ENCODE measurements at places on chromosomes 5 and 9.

GRCh38 chr5:67432606-67433005 lies 236.0 kb upstream of the CD180 start:
- no peak for DNase-seq

- DNase-seq, result no peak
Observed at GRCh38 chr5:139642213-139642612, 5.9 kb upstream of the CXXC5 start.

DNA sequence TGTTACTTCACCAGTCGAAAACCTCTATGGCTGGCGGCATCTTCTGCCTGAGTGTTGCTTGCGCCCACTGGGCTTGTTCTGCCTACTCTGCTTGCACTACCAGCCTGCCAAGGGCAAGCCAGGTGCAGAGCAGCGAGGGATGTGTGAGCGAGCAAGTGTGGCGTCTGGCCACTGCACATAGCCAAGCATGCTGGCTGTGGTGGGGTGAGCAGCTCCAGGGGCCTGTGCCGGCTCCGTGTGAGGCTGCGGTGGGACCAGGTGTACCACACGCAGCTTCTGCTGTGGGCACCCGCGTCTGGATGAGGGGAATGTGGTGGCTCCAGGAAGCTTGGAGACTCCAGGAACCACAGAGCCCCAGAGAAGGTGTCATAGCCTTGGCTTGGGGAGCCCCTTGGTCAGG lies 51.4 kb downstream of the GTF3C4 start:
- DNase-seq, result no peak

DNA sequence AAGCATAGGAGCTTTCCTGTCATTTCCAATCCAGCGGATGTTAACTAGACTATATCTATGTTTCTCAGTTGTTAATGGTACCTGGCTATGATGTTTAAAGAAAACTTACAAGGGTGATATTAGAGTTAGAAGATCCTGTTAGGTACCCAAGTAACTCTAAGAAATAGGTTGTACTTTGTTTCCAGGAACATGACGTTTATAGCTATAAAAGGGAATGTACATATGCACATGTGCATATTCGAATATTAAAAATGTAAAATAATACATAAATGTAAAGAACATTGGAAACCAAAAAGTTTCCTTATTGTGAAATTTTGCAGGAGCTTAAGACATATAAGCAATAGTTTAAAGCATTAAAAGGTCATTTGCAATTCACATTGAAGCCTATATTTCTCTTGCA lies 247.7 kb upstream of the EDIL3 start:
- no peak for DNase-seq

DNA sequence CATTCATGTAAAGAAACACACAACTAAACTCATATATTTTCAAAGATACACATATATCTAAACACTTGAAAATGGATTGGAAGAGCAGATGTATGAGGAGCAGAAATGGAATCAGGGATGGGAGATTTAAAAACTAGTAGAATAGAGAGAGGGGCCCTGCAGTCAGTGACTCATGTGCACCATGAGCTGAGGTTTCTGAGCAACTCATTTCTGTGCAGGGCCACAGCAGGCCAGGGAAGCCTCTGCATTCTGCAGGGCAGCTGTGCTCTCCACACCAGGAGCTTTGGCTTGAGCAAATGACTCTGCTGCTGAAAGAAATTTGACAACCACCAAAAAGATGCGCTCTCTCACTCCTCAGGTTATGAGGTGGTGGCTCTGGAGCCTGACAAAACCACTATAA lies 27.1 kb downstream of the LHX6 start:
- DNase-seq, result no peak

GRCh38 chr5:90675222-90675621 lies 116.6 kb downstream of the ADGRV1 start:
- no peak for DNase-seq

DNA sequence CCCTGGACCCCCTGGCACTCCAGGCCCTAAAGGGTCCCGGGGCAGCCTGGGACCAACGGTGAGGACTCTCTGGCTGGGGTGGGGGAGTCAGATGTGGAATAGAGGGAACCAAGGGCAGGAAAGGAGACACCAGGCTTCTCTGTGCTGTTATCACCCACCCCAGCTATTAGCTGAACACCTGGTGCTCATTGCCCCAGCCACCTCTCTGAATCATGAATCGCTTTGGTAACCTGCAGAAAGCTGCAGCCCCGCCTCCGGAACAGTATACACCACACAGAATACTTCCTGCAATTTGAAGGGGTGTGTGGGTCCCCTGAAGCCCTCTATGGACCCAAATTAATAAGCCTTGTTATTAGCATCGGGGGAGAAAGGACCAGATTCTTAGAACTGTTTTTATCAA lies 40.4 kb upstream of the ORM1 start:
- no peak for DNase-seq

DNA sequence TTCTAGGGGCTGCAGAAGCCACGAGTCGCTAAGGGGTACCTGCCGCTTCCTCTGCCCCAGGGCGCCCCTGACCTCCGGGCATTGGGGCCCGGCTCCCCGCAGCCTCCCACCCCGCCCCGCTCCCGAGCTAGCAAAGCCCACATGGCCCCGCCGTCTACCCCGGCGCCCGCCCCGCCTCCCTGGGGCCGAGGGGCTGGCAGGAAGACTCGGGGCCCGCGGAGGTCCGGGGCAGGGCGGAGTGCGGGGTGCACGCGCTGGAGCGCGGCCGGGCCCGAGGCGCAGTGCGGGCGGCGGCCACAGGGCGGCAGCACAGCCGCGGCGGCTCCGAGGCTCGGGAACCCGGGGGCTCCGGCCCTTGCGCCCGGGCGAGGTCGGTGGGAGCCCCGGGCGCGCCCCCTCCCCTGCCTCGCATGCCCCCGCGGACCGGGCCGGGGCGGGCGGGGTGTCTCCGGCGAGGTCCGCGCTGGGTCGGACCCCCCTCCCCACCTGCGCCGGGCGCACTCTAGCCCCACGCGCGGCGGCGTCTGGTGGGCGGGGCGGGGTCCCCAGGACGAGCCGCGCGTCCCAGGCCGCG lies 6.7 kb downstream of the NRARP start:
- no peak for DNase-seq

- no peak for DNase-seq
Observed at GRCh38 chr5:9441610-9442009, 104.3 kb downstream of the SEMA5A start.

- DNase-seq, result no peak
Observed at GRCh38 chr9:93413530-93413929, 38.0 kb upstream of the FAM120A start.

- no peak for DNase-seq
Observed at GRCh38 chr9:136950656-136951276, 1.3 kb upstream of the LCN12 start.

DNA sequence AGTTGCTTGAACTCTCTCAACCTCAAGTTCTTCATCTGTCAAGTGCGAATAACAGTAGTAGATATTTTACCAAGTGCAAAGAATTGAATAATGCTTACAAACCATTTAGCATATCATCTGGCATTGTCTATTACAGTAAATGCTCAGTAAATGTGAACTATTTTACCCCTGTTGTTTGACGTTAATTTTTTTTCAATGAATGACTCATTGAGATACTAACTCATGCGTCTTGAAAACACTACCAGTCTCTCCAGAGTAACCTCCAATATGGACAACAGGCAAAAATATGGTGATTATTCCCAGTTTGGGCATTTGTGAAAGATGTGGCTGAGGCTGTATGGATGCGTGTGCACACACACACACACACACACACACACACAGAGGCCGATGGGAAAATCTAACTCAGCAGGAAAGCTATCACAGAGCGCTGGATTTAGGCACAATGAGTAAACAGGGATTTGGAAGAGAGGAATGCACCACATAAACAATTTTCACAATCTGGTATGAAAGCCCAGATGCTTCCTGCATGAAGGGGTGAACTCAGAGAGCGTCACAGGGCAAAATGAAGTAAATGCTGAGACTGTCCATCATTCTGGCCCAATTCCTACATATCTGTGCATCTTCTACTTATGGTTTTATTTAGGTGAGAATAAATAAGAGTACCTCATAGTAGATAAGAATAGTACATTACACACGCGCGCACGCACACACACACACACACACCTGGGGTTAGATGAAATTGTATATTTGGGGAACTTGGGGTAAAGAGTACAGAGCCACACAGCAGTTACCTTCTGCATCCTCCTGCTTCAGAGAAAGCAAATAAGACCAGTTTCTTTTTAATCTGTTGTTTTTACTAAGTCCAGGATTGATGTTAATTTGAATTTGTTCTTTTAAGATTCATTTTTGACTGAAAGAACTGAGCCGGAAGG lies 128.7 kb downstream of the PALM2AKAP2 start:
- no peak for DNase-seq

GRCh38 chr5:149765932-149766331 lies 35.8 kb downstream of the PPARGC1B start:
- no peak for DNase-seq
